NCI-H524 (cell line): ENCODE measurements at places on chromosomes 7 and 10.

GRCh38 chr7:27210441-27211083, 10.7 kb upstream of the HOXA13 start:
- DNase-seq = no peak

DNA sequence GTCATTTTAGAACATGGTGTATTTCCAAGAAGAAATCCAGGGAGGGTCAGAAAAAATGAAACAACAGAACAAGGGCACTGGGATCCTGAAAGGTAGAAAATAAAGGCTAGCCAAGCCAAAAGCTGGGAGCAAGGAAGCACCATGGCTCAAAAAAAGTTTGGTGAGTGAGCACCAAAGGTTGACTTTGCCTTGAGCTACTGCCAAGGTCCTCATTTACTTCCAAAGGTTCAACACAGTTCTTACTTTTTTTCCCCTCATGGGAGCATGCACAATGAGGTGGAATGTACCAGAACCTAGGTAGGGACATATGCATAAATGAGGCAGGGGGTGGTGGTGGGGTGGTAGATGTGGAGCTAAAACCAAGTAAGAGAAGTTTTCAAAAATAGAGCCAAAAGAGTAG, 182.8 kb downstream of the CPEB3 start:
- no peak for DNase-seq

DNA sequence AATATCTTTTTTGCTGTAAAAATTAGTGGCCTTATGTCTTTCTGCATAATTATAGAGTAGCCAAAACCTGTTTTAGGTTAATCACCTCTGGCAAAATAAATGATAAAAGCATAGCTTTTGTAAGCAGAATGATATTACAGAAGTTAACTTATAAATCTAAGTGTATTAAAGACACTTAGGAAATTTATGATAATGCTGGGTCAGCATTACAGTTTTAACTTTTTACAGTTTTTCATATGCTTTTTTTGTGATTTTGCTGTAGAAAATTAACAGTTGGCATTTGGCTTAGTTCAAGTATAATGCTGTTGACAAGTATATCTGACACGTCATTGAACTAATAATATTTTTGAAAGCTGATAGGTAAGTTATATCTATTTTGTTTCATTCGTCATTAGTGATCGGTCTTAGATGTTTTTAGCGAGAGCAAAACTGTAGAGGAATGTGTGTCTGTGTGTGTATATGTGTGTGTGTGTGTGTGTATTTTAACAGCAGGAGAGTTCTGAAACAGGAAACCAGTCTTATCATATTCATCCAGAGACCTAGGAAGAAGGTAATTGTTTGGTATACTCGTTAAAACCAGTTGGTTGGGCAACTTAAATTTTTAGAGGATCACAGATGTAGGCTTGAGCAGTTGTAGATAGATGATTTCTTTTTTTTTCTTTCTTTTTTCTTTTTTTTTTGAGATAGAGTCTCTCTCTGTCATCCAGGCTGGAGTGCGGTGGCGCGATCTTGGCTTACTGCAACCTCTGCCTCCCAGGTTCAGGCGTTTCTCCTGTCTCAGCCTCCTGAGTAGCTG, 15.4 kb downstream of the PTEN start:
- DNase-seq = no peak

- no peak for DNase-seq
Observed at GRCh38 chr10:123512901-123513775, 153.0 kb upstream of the GPR26 start.

- no peak for DNase-seq
Observed at GRCh38 chr7:39686261-39686924, 63.0 kb downstream of the RALA start.

- DNase-seq = no peak
Observed at GRCh38 chr10:44385026-44385695, at the start of gene CXCL12. TSS of gene CXCL12 (minus strand) at chr10:44385097. CDS start at chr10:44385005, 92 bp downstream.

DNA sequence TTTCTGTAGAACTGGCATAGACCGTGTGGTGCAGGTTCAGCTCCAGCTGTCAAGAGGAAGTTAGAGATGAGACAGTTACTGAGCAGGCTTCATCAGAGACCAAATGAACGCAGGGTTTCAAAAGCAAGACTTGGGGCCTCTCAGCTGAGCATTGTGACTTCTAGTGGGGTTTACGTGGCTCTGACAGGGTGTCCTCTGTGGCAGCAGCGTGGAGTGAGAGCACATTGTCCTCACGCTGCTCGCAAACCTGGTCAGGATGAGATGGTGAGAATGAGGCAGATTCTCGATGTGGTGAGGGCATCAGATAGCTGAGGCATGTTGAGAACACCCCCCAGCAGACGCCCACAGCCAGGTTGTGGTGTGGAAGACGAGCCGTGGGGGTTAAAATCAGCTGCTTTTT, 126.0 kb downstream of the DNAJB6 start:
- DNase-seq = no peak

DNA sequence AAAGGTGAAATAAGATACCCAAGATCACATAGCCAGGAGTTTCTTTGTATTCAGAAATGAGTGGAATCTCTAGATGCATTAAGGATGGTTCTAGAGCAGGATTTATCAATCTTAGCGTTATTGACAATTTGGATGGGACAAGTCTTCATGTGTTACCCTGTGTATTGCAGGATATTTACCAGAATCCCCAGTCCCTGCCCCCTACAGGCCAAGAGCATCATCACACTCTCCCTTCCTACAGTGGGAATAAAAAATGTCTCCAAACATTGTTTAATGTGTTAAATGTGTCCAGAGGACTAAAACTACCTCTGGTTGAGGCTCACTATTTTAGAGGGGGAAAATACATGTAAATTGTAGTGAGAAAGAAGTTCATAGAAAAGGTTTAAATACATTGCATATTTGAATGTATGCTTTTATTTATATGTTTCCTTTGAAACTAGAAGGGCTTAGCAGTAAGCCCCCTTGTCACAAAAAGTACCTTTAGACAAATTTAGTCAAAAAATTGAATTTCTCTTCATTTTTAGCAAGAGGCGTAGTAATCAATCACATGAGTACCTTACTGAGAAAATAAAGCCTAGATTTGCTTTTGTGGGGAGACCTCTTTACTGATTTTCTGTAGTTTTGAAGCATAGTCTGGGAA, 141.2 kb downstream of the MLLT10 start:
- no peak for DNase-seq

DNA sequence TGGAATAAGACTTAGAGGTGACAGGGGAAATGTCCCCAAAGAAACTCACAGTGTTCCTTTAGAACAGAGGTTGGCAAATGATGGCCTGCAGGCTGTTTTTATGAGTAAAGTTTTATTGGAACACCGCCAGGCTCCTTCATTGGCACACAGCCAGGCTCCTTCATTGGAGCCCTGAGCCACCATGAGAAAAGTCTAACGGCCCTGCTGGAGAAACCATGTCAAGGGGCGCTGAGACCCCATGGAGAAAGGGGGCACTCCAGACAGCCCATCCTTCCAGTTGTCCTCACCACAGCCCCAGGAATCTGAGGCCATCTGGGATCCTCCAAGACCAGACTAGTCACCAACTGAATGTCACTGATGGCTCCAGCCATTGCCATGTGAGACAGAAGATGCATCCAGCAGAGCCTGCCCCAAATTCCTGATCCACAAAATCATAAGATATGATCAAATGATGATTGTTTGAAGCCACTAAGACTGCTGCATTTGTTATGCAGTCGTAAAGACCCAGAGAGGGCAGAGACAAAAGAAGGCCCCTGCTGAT, 88.2 kb upstream of the GPR26 start:
- no peak for DNase-seq

DNA sequence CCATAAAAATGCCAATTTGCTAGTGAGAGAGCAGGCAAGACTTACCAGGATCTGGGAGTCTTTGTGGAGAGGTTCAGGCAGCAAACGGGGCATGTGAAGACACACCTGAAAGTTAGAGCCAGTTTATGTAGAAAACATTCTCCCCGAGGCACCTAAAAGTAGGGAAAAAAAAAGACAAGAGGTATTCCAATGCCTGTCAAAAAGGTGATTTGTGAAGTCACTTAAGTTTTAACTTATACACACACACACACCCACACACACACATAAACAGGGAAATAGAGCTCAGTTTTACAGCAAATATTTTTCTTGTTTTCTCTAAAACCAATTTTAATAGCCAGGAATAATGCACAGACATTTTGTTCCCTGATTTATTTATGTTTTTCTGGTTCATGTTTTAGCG, at the start of gene LAMB4:
Gene LAMB4, minus strand, starts transcription at position 101 of the 400 bp plus-strand sequence. CDS start 7,197 bp downstream, outside the sequence.
- no peak for DNase-seq

GRCh38 chr10:123521076-123521475, 145.1 kb upstream of the GPR26 start:
- DNase-seq = no peak

DNA sequence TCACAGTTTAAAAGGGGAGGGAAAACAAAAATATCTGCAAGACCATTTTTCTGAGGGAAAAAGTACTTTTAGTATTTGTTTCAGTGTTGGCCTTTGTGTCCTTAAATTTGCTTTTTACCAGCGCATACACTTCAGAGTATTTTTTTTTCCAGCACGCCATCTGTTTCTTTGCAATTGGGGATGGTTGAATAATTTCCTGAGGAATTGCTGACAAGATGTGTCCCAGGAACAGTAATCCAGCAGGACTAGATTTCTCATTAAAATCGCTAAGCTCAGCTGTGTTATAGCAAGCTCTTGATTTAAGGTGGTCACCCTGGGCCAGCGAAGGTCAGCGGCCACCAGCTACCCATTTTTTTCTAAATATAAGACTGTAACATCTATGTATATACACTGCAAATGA, 156.9 kb upstream of the RHOBTB1 start:
- peak; percentile 54 for DNase-seq

GRCh38 chr10:73859784-73860491, 14.4 kb downstream of the CAMK2G start:
- no peak for DNase-seq

GRCh38 chr10:50310560-50311174, 59.4 kb upstream of the ASAH2 start:
- DNase-seq = no peak

- DNase-seq = no peak
Observed at GRCh38 chr10:100485366-100485765, 22.6 kb downstream of the WNT8B start.

- DNase-seq = no peak
Observed at GRCh38 chr10:51086710-51087109, 12.4 kb downstream of the PRKG1 start.

- no peak for DNase-seq
Observed at GRCh38 chr10:116995648-116996047, 9.3 kb downstream of the SHTN1 start.

- DNase-seq = no peak
Observed at GRCh38 chr10:7121154-7121797, 289.6 kb downstream of the SFMBT2 start.

DNA sequence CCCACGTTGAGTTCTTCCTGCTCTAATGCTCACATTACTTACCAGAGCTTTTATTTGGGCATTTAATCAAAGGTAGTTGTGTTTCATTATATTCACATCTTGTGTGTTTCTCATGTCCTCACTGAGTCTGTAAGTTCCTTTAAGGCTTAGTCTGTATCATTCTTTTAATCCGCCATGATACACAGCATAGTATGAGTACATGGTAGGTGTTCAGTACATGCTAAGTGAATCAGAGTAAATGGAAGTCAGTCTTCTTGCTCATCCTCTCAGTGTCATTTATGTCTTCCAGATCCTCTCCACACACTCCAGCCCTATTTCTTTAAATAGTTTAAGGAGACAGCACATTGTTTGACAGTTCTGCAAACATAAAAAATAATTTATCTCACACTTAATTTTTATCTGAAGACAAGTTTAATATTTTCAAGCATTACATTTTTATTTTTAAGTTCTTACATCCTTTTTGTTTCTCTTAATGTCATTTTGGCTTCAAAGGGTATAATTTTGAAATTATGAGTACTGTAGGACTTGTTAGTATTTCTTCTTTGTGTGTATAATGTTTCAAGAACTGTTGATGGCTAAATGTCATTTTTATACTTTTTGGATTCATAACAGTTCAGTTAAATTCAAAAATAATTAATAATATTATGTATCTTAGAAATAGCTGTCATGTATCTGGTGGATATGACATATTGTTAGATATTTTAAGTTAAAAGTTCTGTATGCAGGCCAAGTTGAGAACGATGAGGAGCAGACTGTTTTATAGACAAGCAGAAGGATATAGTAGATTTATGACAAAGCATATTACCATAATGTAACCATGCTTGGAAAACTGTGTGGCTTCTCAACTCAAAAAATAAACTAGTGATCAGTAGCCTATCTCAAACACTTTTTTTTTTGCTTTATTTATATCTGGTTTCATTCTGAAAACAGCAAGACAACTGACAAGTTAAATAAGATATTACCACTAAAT, 342.7 kb downstream of the LRMDA start:
- DNase-seq = no peak

DNA sequence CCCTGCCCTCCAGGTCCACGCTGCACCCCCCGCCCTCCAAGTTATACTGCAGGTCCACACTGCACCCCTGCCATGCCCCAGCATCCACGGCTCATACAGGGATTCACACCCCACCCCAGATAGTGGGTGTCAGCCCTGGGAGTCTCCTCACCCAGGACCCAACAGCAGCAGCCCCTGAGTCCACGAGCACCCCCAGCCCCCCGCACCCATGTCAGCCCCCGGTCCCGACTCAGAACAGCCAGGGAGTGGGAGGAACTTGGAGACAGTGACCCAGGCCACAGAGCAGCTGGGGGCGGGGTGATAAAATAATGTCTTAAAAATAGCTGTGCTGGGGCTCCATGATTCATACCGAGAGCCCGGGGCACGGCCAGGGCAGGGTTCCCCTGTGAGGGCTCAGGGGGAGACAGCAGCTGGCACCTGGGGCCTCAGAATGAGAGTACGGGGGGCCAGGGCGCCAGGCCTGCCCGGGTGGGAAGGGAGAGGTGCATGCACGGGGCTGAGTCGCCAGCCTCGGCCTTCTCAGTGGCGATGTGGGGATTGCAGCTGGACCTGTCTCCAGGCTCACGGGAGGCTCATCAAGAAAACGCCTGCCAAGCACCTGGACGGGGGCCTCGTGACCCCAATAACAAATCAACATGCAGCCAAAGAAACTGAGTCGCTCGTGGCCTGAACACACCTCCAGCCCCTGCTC, 29.8 kb downstream of the ADAP1 start:
- DNase-seq = no peak

- no peak for DNase-seq
Observed at GRCh38 chr10:28987555-28988320, 301.1 kb upstream of the LYZL1 start.

GRCh38 chr10:116891208-116891607, 41.9 kb downstream of the ENO4 start:
- peak; percentile 7 for DNase-seq

DNA sequence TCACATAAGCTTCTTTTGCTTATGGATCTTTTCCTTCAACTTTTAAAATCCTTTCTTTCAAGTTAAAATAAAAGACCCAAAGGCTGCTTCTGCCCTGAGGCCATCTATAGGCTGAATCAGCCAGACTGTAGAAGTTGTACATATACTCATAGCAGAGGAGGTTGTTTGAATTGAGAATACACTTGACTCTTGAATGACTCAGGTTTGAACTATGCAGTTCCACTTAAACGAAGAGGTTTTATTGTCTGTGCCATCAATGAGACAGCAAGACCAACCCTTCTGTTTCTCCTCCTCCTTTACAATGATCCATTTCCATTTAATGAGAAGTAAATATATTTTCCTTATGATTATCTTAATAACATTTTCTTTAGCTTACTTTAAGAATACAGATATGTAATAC, 5.8 kb downstream of the ZNF365 start:
- no peak for DNase-seq
